Activated T-cell treated with anti-CD3 and anti-CD28 coated beads, Interleukin-2, amount 50 U/mL, for 48 hours (primary cell): ENCODE measurements at places on chromosomes 5 and 9.

- no peak for DNase-seq
These were observed 86.4 kb downstream of the NR3C1 start for GRCh38 chr5:143316844-143317631.

GRCh38 chr9:88266416-88266815, 121.8 kb upstream of the SPIN1 start:
- DNase-seq, result no peak

GRCh38 chr9:7315746-7316145, 483.8 kb downstream of the DMAC1 start:
- DNase-seq, result no peak

DNA sequence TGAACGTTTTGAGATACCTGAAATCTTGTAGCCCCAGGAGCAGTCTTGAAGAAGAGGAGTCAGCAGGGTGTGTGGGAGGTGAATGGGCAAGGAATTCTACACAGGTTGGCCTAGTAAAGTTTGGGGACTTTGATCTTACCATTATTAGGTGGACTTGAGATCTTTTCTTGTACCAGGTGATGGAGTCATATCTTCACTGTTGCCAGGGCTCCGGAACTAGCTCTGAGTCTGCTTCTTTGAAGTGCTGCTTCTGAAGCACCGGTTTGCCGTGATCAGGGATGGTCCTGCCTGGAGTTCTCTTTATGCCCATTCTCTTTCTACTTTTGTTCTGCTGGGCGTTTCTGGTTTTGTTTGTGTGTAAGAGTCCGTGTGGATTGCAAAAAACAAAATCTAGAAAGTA, 27.4 kb downstream of the RCL1 start:
- DNase-seq, result no peak

DNA sequence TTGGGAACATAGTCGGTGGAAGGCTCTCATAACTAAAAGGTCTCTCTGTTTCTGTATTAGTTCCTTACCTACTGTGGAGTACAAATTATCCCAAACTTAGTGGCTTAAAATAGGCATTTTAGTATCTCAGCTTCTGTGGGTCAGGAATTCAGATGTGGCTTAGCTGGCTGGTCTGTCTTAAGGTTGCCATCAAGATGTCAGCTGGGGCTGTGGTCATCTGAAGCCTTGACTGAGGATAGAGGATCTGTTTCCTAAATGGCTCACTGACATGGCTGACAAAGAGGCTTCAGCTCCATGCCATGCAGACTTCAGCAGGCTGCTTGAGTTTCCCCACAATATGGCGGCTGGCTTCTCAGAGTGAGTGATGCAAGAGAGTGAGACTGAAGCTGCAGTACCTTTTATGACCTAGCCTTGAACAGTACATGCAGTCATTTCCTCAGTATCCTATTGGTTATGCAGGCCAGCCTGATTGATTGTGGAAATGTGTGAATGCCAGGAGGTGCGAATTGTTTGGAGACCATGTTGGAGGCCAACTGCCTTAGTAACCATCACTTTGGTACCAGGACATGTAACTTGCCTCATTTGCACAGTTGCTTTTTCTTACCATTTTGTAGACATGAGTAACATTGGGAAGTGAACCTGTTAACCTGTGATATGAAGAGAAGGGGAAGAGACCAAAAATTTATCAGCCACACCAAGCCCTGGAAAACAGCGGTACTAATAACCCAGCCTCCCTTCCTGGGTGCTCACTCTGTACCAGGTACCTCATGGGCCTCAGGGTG, 152.8 kb upstream of the IER5L start:
- DNase-seq, result no peak

DNA sequence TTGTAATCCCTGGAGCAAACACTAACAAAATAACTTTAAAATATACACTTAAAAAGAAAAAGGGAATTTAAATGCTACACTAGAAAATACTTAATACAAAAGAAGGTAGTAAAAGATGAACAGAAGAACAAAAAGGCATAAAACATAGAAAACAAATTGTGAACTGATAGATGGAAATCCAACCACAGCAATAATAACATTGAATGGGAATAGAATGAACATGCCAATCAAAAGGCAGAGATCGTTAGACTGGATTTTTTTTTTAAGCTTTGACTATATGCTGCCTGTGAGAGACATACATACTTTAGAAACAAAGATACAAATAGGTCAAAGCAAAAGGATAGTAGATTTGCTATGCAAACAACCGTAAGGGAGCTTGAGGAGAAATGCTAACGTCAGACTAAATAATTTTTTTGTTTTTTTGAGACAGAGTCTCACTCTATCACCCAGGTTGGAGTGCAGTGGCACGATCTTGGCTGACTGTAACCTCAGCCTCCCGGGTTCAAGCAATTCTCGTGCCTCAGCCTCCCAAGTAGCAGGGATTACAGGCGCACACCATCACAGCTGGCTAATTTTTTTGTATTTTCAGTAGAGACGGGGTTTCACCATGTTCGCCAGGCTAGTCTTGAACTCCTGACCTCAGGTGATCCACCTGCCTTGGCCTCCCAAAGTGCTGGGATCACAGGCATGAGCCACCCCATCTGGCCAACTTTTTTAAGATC, 6.5 kb downstream of the ABO start:
- DNase-seq, result no peak

GRCh38 chr9:135887585-135888050, 19.7 kb downstream of the CAMSAP1 start:
- DNase-seq, result peak; percentile 74

GRCh38 chr9:136944212-136944518, 373 bp downstream of the FBXW5 start:
- no peak for DNase-seq

GRCh38 chr9:106700676-106701075, 162.3 kb upstream of the ZNF462 start:
- DNase-seq, result no peak

DNA sequence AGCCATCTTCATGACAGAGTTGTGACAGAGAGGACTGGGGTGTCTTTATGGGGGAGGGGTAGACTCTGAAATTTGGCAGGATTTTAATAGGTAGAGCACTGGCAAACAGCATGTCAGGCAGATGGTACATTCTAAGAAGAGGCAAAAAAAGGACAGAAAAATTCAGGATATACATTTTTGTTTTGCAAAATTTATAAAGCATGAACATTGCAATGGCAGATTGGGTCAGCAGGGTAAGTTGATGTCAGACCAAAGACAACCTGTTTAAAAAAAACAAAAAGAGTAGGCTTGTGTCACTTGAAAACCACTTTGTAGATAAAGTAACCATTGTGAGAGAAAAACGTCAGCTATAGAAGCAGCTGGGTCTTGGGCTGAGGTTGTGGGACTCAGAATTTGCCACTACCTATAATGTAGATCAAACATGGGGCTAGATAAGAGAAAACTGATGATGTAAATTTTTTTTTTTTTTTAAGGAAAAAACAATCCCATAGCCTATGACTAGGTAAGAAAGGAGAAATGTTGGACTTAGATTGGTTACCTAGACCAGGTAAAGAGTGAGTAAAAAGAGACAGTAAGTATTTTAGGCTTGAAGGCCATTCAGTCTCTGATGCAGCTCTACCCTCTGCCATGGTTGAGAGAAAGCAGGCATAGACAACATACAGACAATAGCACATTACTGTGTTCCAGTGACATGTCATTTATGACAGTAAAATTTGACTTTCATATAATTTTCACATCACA, 8.3 kb downstream of the CAMK4 start:
- no peak for DNase-seq

DNA sequence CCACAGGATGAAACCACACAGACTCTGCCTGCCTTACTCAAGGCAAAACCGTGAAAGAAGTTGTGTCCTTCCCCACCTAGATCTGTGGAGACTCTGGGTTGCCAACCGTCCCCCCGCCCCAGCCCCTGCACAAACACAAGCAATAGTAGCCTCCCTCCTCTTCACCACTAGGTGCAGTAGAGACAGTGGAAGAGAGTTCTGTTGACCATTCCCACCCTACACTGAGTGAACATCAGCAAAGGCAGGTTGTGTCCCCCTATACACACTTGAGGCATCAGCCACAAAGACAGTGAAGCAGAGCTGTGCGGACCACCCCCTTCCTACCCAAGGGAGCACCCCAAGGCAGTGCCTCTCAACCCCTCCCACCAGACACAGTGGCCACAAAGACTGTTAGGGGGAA, 223.7 kb upstream of the NFIL3 start:
- DNase-seq, result no peak

GRCh38 chr9:86041311-86041741, 58.0 kb downstream of the GOLM1 start:
- DNase-seq, result no peak

DNA sequence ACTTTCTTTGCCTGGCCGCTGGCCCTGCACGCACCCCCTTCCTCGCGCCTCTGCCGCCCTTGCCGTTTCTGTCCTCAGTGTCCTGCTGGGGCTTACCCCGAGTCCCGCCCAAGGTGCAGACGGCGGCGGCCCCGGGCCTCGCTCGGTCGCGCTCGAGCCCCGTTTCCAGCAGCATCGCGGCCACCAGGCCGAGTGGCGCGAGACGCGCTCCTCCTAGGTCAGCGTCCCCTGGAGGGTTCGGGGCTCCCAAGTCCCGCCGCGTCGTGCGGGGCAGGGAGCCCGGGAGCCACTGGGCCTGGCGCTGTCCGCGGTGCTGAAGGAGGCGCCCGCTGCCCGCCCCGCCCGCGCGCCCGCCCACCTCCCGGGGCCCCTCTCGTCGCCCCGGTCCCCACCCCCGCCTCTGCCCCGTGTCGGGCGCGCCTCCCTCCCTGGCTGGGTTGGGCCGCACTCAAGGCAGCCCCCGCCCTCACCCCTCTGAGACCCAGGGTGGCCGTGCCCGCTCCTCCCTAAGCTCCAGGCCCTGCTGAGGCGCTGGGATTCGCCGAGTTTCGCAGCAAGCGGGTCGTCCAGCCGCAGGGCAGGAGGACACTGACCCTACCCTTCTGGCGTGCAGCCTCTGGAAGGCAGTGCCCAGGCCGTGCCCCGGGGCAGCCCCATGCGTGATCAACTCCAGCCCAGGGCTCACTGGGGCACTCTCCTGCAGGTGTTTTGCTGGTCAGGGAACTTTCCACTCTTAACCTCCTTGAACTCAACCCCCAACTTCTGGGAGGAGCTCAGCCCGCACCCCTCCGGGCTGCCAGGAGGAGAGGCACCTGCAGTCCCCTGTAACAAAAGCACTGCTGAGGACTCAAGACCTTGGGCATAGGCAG, at the start of gene LHX3:
Gene LHX3, minus strand, starts transcription at position 291 of the 869 bp plus-strand sequence. Its CDS starts 116 bp downstream, at position 175.
- no peak for DNase-seq

DNA sequence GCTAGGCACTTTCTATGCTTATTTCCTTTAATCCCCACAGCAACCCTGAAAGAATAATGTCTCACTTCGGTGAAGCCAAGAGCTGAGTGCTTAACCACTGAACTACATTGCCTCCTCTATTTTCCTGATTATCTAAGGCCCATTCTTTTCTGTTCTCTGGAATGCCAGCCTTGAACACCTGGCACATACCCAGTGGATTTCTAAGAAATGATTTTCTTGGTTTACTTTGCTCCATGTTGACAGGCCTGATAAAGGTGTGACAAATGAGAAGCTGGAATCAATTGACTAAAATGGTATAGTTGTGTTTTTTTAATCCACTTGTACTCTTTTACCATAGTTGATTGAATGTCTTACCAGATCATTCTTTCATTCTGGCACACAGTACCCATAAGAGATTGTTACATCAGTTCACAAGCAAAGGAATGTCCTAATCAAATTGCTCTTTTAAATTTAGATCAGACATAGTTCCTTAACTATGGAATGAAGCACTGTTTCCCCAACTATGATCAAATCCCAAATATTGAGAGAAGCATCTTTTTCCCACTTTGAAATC, 9.0 kb upstream of the ENC1 start:
- DNase-seq, result no peak

DNA sequence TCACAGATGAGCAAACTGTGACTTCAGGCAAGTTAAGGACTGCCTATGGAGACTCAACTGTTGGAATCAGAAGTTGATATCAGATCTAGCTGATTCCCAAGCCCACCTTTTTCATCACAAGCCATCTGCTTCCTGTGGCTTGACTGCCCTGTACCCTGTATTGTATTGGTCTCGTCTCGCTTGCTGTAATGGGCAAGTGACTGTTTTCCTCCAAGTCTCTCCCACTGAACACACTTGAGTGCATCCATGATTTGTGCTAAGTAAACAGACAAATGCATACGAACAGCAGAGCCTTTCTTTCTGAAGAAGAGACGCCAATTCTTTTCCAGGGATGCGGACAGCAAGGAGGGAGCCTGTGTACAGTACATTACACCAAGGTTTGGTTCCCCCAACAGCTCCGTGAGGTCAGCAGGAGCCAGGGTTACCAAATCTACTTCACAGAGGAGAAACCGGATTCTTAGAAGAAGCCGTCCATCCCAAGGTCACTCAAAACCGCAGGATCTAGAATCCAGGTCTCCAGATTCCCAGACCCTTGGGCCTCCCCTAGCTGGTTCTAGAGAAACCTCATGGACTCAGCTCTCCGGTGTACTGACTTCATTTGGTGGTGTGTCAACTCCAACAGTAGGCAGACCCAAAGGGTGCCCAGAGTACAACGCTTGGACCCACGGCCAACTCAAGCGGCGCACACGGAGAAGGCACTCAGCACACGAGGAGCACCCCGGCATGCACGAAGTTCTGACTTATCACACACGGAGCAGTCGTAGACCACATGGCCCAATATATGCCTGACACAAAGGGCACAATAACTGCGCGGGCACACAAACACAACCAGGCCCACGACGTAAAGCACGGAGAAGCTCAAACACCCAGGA, 1.1 kb downstream of the BAG1 start:
- no peak for DNase-seq

GRCh38 chr9:127557466-127557869, 54.6 kb upstream of the STXBP1 start:
- peak; percentile 32 for DNase-seq

DNA sequence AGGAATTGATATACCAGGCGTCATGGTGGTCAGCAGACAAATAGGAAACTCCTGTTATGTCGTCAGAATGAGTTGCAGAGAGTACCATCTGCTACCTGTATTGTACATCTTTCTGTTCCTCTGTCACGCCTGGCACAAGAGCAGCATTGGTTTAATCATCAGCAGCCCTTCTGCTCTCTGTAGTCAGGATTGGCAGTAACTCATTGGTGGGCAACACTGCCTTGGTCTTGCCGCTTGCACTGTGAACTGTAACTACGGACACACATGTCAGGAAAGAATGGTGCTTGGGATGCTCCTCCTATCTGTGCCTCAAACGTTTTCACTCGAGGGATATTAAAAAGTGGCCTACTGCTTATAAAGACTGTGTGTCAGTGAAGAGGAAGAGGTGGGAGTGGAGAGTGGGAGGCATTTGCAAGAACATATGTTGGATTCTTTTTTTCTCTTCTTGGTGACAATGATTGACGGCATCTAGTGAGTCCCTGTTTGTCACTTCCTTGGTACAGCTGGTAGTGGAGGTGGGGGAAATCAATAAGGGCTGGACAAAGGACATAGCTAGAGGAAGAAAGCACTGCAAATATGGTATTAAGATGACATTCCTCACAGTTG, 76.6 kb downstream of the F2RL2 start:
- peak; percentile 47 for DNase-seq

- DNase-seq, result no peak
These were observed 53.3 kb downstream of the FOXD1 start for GRCh38 chr5:73395256-73395655.

GRCh38 chr5:180704362-180704761, 35.5 kb downstream of the OR2Y1 start:
- DNase-seq, result no peak
